ENCODE measurements at places on chromosomes 6 and 20. TPM values are rescaled to one million over a fixed set of nuclear protein-coding genes. Genes with fewer than 3 reads are reported as not detected.
A peak's percentile ranks its signal among the peaks of the same experiment; 100 is the strongest.

DNA sequence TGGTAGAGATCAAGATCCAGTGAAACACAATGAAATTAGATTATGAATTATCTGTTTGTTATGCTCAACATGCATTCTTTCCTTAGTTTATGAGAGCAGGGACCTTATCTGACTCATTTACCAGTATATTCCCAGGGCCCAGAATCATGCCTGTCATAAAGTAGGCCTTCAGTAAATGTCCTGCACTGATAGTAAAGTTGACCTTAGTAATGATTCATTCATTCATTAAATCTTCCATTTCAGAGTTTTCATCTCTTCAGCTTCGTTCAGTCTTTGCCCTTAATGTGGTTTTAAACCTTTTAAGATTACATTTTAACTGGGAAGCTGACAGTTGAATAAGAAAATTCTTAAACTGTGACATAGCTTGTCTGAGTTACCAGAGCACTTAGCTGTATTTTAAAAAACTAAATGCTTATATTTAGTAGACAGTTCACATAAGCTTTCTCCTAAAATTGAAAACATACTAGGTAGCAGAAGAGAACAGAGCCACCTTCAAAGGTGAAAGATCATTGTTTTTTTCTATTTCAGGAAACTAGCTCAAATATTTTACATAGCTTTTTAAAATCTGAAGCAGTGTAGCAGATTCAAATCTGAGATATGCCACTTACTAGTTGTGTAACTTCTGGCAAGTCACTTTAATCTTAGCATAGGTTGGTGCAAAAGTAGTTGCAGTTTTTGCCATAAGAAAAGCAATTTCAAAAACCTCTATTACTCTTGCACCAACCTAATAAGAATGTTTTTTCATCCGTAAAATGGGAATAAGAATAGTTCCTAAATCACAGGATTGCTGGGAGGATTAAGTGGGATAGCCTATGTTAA lies 41.4 kb downstream of the MCM8 start:
- peaks cover 6% of the 10 kb centered on the region for H3K4me1 ChIP-seq
- DNase-seq: no peak
- H3K4me3 ChIP-seq: no peak overlapping the region
- no peaks in the 10 kb centered on the region for H3K27me3 ChIP-seq
- H3K36me3 ChIP-seq: peaks cover 5% of the 10 kb centered on the region
- no peak overlapping the region for H3K27ac ChIP-seq

DNA sequence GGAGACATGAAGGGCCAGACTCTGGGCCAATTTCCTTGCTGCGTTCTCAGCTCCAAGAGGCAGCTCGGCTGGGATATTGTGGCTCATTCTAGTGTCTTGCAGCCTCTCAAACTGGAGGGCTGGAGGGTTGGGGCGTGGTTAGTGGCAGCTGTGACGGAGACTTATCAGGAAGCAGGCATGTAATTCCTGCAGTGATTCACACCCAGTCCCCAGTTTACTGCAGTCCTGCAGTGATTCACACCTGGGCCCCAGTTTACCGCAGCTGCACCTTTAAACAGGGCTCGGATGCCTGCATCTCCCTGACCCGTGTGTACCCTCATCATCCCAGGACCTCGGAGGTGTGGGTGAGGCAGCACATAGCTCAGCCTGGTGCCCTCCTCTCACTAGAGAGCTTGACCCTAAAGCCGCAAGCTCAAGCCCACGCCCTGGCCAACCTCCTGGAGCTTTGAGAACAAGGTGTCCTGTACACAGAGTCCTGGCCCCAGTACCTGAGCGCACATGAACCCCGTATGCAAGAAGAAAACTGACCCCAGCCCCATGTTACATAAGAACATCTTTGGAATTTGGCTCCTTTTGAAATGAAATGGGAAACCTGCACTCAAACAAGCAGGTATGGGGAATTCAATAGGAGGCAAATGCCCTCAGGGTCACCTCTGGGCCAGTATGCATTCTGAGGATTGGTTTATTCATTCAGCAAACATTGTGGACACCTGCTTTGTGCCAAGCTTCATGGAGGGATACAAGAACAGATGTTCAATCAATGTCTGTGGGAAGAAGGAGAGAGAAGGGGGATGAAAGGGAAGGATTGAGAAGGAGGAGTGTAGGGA lies 55.3 kb upstream of the FAM83D start:
- no peaks in the 10 kb centered on the region for H3K27me3 ChIP-seq
- peak overlapping the region; percentile 1 for H3K27ac ChIP-seq
- H3K4me1 ChIP-seq: peaks cover 28% of the 10 kb centered on the region
- peak; percentile 89 for DNase-seq
- H3K4me3 ChIP-seq: no peak overlapping the region

GRCh38 chr6:144690133-144690532 lies 405.0 kb downstream of the UTRN start:
- H3K4me3 ChIP-seq: no peak overlapping the region
- DNase-seq: no peak
- H3K27me3 ChIP-seq: no peaks in the 10 kb centered on the region
- no peaks in the 10 kb centered on the region for H3K36me3 ChIP-seq
- H3K4me1 ChIP-seq: no peaks in the 10 kb centered on the region

DNA sequence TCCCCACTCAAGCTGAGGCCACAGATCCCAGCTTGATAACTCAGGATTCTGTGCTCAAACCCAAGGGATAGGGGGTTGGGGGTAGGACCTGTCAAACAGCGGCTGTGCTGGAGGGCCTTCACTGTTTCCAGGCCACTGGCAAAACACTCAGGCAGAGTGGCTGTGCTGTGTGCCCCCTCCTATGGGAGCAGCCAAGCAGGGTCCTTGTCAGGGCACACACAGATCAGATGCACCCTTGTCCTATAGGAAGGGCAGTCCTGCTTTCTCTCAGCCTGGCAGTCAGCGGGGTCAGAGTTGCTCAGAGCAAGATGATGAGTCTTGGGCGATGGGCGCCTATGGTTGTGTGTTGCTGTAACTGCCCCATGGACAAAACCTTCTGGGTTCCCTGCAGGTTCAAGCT lies 554.8 kb downstream of the TBC1D32 start:
- DNase-seq: no peak
- H3K4me3 ChIP-seq: no peak overlapping the region
- H3K27ac ChIP-seq: no peak overlapping the region

GRCh38 chr20:49288250-49288751 lies 10.4 kb upstream of the ZNFX1 start:
- H3K27ac ChIP-seq: peak overlapping the region; percentile 95
- H3K27me3 ChIP-seq: peaks cover 24% of the 10 kb centered on the region
- H3K4me1 ChIP-seq: peaks cover 82% of the 10 kb centered on the region

- H3K4me1 ChIP-seq: peaks cover 17% of the 10 kb centered on the region
- H3K4me3 ChIP-seq: no peak overlapping the region
- no peaks in the 10 kb centered on the region for H3K36me3 ChIP-seq
- H3K27me3 ChIP-seq: no peaks in the 10 kb centered on the region
These were observed 30.9 kb downstream of the ELOVL5 start for GRCh38 chr6:53317861-53318260.

- peaks cover 48% of the 10 kb centered on the region for H3K4me1 ChIP-seq
- H3K27me3 ChIP-seq: no peaks in the 10 kb centered on the region
- peak overlapping the region; percentile 79 for H3K27ac ChIP-seq
- peak overlapping the region; percentile 52 for H3K4me3 ChIP-seq
These were observed 7.2 kb upstream of the LCA5 start for GRCh38 chr6:79544299-79544927.

DNA sequence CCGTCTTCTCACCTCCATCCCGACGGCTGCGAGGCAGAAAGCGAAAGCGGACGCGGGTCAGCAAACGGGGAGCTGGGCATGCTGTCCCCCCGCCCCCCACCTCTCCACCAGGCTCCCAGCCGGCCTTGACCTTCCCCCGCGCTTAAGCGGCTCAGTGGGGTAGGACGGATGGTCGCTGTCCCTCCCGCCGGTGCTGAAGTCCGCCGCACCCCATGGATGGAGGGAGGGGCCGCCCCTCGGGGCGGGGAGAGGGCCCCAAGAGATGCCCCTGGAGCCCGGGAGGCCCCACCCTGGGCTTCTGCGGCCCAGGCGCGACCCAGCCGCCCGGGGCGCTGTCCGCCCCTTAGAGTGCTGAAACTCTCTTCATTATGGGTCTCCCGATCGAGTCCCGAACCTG lies at the start of gene KCNB1:
TSS of gene KCNB1 (minus strand) at position 48 of the 397 bp plus-strand sequence. CDS start 188 bp downstream, outside the sequence.
- H3K4me1 ChIP-seq: no peaks in the 10 kb centered on the region
- H3K27ac ChIP-seq: no peak within 1 kb of the TSS
- no peak within 1 kb of the TSS for H3K4me3 ChIP-seq
- peaks cover 5% of the 10 kb centered on the region for H3K36me3 ChIP-seq
- H3K27me3 ChIP-seq: peaks cover 100% of the 10 kb centered on the region
- peak; percentile 49 for DNase-seq

The REM1 gene
- not detected for total RNA-seq
